ENCODE measurements at places on chromosomes 5 and 9.
A peak's percentile ranks its signal among the peaks of the same experiment; 100 is the strongest.

DNA sequence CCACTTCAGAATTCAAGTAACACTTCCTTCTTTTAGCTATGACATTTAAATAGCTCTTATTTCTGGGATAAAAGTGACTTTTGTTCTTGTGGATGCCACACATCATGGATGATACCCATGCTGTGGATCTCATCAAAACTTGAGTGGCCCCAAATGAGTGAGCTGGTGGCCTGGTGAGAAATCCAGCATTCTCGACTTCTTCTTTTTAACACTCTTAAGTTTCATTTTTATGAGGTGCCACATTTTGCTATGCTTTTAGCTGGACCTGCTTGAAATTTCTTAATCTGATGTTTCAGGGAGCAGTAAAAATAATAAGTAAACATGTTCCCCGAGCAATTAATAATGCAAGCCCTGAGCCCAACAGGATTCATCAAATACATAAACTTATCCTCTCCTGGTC, 384.8 kb upstream of the MEF2C start:
- DNase-seq, result no peak

DNA sequence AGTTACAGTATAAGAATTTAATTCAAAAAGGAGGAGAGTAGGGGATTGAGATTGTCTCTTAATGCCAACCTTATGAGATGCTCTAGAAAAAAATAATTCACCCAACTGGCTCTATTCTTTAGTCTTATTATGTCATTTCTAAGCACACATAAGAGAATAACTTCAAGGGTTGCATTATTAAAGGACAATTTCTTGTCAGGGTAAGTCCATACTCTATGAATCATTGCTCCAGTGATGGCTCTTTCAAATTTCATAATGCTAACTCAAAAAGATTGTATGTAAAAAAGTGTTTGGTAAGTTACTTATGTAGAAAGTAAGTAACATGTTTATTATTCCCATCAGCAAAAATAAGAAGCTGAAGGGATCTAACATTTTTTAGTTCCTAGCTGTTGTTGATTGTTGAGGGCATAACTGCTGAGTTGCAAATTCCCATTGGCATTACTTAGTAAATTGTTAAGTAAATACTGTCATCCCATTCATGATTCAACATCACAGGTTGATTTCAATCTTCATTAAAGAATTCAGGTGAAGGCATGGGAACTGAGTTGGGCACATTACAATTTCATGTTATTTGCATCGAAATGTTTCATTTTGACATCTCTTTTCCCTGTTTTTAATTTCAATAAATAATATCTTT, 28.6 kb downstream of the ALDH1A1 start:
- no peak for DNase-seq

GRCh38 chr5:75519761-75520160, 8.1 kb downstream of the POLK start:
- DNase-seq, result no peak

- no peak for DNase-seq
Measured at GRCh38 chr5:76787237-76787636, 31.6 kb upstream of the F2RL1 start.

DNA sequence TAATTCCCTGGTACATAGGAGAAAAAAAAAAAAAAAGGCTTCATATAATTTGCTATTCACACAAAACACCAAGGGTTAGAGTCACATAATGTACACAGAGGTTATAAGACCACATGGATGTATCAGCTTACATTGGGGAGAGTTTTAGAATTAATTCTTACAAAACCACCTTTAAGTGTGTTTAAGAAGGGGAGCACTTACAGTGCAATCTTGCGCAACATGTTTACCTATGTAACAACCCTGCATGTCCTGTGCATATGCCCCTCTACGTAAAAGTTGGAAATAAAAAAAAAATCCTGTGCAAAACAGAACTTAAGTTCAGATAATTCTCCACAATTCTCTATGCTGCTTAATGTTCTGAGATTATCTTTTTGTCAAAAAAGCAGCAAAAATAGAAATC, 190.0 kb downstream of the DENND1A start:
- DNase-seq, result no peak

- no peak for DNase-seq
Measured at GRCh38 chr9:94805585-94805984, 79.1 kb downstream of the AOPEP start.

GRCh38 chr9:105693435-105694189, 729 bp upstream of the TMEM38B start:
- DNase-seq, result no peak

DNA sequence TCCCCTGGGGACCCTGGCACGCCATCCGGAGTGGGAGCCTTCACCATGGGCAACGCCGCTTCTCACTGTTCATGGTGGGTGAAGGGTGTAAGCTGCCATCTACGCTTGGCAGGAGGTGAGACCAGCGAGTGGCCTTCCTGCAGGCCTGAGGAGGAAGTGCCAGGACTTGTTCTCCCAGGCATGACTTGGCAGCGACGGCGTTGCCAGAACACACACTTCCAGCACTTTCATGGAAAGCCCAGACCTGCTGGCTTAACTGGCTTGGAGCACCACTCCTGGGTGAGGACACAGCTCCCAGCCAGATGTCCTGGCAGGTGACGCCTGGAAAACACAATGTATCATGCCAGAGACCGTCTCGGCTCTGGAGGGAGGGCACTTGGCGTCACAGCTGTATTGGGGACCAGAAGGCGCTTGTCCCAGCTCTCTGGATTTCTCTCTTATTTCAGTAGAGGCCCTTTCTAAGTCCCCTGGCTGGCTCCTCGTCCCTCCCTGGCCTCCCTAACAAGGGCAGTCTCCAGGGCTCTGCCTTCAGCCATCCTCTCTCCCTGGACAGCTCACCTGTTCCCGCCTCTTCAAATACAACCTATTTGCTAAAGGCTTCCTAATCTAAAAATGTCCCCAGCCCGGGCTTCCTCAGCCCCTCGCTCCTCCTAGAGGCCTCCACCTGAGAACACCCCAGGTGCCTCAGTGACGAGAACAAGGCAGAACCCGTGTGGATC, 188.3 kb downstream of the OLFM1 start:
- DNase-seq, result no peak

DNA sequence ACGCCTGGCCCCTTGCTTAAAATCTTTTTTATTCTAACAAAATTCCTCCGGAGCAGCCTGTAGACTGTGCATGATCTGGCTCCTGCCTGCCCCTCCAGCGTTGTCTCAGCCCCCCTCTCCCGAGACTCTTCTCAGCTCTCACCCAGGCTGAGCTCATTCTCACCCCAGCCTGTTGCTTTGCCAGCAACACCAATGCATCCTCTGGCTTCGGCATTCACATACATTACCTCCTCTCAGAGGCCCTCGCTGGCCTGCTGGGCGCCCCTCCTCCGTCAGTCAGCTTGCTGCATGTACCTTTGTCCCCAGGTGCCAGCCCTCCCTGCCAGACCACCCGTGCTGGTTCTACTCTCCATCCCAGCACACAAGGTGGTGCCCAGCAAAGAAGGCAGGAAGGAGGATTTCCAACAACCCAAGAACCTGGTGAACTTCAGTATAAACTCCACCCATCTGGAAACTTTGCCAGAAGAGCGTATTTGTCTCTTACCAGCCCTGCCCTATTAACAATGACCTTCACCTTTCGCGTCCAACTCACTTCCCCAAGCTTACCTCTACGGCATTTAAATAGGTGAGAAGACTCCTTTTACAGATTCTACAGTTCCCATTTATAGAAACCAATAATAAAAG, 35.0 kb downstream of the MYO10 start:
- no peak for DNase-seq

GRCh38 chr5:33857037-33857436, 34.8 kb downstream of the ADAMTS12 start:
- no peak for DNase-seq

GRCh38 chr9:135320331-135320730, 159.3 kb upstream of the PPP1R26 start:
- no peak for DNase-seq

- DNase-seq, result no peak
Measured at GRCh38 chr5:105213078-105213477, 1650.5 kb upstream of the NUDT12 start.

GRCh38 chr5:10049858-10050455, 199.7 kb downstream of the ATPSCKMT start:
- no peak for DNase-seq

- DNase-seq, result no peak
Measured at GRCh38 chr9:136823136-136824046, 15.6 kb downstream of the RABL6 start.

DNA sequence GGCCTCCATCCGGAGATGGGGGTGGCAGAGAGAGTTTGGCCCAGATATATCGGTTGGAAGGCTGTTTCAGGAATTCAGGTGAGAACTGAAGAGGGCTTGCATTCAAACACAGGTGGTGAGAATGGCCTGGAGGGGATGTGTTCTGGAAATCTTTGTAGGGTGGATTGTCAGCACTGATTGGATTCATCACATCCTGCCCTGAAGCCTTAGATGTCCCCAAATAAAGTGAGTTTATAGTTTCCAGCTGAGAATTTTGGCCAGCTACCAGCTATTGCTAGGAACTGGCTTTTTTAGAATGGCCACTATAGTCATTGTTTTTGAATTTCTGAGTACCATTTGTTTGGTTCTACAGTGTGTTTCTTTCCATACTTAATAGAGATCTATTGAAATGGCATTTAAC, 46.1 kb upstream of the ANKH start:
- DNase-seq, result no peak

DNA sequence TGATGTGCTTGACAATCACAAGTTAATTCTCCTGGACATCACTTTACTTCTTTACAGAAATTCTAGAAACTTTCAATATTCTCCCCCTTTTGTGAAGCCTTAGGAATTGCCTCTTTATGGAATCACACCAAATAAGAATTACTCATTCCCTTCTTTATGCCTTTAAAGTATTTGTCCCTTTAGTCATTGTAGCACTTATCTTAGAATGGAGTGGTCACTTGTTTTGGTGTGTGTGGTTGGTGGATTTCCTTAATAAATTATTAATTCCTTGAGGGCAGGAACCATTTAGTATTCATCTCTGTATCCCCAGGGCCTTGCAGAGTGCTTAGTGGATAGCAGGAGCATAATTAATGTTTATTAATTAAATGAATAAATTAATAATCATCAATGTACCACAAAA, 307.0 kb downstream of the ARRDC3 start:
- no peak for DNase-seq

DNA sequence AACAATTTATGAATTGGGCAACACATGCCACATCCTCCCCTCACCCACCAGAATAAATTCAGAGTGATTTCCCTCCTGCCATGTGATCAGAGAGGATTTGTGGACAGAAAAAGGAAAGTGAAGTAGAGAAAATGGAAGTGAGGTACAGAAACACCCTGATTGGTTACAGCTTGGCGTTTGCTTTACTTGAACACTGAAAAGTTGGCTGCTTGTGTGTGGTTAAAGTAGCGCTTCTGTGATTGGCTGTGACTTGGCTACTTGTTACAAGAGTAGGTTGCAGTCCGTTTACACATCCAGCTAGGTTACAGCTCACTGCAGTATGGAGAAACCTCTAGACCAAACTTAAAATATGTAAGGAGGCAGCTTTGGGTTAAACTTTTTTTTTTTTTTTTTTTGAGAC, 205.2 kb upstream of the ZNF608 start:
- no peak for DNase-seq

DNA sequence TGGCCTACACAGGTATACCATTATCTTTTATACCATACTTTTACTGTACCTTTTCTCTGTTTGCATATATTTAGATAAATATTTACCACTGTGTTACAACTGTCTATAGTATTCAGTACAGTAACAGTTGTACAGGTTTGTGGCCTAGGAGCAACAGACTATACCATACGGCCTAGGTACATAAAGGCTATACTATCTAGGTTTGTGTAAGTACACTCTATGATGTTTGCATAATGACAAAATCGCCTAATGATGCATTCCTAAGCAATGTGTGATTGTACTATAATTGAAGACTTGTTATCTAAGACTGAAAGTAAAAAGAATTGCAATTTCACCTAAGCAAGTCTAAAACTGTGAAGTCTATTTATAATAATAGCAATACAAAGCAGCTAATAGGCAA, 3.9 kb downstream of the C9orf72 start:
- DNase-seq, result no peak

- no peak for DNase-seq
Measured at GRCh38 chr5:150987746-150988145, 32.6 kb upstream of the GPX3 start.

DNA sequence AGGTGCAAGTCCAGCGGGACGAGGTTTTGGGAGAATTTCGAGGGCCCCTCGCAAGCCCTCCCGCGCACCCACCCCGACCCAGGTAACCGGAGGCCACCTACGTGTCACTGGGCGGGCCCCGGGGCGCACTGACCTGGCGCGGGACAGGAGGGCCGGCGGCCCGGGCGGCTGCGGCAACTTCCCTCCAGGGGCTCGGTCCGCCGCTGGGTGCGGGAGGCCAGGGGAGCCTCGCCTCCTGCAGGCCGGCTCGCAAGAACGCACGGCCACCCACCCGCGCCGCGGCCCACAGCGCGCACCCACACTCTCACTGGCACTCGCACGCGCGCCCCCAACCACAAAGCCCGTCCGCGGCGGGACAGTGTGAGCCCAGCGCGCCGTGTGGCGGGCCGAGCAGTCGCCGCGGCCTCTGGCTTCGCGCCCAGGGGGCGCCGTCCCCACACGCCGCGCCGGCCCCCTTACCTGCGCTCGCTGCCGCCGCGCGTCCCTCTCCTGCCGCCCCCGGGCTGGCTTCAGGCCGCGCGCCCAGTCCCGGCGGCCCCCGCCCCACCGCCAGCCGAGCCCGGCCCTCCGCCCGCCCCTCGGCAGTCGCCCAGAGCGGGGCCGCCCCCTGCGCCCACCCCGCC, 451 bp downstream of the LPAR1 start:
- peak; percentile 83 for DNase-seq
